Stimulated activated CD4-positive, alpha-beta T cell treated with anti-CD3 and anti-CD28 coated beads, Interleukin-12 subunit alpha, Interleukin-12 subunit beta, amount 100 ng/mL, for 4 hours (primary cell): ENCODE measurements at places on chromosomes 6 and 20.
A peak's percentile ranks its signal among the peaks of the same experiment; 100 is the strongest.

GRCh38 chr6:140660295-140660694 lies 1285.8 kb upstream of the CITED2 start:
- DNase-seq, result no peak

- DNase-seq, result no peak
These were observed 87.9 kb downstream of the PDE10A start for GRCh38 chr6:165575158-165575549.

- DNase-seq, result no peak
These were observed 19.8 kb downstream of the DLL1 start for GRCh38 chr6:170270984-170271593.

DNA sequence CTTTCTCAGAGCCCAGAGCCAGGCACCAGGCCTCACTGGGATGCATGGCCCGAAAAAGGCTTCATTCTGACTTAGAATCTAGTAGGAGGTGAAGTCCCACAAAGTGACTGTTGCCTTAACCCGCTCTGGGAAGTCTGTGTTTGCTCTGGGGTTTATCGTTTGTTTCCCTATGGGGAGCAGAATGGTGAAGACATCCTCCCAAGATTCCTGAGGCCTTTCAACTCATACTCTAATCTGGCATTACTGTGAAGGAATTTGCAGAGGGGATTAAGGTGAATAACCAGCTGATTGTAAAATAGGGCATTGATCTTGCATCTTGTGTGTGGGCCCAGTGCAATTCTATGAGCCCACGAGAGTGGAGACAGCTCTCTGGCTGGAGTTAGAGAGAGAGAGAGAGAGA lies 67.8 kb downstream of the CDH26 start:
- DNase-seq, result no peak

GRCh38 chr20:51481341-51481914 lies 61.1 kb downstream of the NFATC2 start:
- DNase-seq, result peak; percentile 60

- peak; percentile 58 for DNase-seq
These were observed 33.8 kb upstream of the RREB1 start for GRCh38 chr6:7073821-7074525.

- no peak for DNase-seq
These were observed 68.1 kb upstream of the SNRPB2 start for GRCh38 chr20:16661756-16662155.

GRCh38 chr20:59403261-59403961 lies 103.0 kb downstream of the EDN3 start:
- peak; percentile 73 for DNase-seq
